Right forelimb (tissue), 1 donor: ENCODE measurements at places on chromosomes 12 and 14.

- no peak for DNase-seq
Measured at GRCh38 chr12:82866227-82866775, 179.6 kb downstream of the TMTC2 start.

DNA sequence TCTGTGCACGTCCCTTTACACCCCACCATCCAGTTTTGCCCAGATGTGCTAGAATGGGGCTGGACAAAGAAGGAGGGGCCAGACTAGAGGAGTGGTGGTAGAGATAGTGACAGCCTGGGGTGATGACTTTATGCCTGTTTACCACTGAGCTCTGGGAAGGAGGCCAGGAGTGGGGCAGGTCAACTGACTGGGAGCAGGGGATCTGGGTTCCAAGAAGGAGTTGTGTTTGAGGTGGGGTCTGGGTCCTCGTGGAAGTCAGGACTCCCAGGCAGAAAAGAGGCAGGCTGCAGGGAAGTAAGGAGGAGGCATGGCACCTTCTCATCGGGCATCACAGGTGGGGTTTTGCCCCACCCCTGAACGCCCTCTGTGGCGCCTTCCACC, 315 bp downstream of the LTB4R2 start:
- no peak for DNase-seq

DNA sequence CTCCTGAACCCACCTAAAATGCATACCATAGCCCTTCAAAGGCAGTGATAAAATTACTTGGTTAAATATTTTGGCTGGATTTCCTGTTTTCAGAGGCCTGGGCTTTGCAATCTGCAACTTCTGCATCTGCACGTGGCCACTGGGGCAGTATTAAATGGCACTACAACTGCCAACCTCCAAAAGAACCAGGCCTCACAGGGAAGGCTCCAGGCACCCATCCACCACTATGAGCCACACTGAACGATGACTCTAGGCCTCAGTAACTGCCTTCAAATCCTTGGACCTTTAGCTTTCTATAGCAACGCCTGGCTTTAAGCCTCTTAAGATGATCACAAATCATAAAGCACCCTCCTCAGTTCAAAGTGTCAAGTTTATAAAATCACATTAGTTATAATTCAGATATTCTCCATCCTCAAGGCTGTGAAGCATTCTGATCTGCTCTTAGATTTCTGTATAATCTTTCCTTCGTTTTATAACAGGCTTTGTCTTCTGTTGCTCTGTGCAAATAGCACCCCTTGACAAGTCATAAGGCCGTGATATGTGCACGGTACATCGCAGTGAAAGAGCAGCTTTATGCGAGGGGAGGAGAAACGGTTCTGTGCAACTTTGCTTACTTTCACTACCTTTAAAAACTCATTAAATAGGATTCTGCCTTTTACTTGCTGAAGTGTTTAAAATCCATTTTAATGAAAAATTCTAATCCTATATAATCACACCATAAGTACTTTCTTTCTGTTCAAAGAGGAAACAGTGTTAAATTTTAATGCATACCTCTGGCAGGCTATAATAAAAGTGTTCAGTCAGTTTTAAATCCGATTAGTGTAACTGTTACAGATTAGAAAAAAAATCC, 196.4 kb upstream of the G2E3 start:
- no peak for DNase-seq

GRCh38 chr12:112005419-112006395, 7.3 kb downstream of the TMEM116 start:
- no peak for DNase-seq

DNA sequence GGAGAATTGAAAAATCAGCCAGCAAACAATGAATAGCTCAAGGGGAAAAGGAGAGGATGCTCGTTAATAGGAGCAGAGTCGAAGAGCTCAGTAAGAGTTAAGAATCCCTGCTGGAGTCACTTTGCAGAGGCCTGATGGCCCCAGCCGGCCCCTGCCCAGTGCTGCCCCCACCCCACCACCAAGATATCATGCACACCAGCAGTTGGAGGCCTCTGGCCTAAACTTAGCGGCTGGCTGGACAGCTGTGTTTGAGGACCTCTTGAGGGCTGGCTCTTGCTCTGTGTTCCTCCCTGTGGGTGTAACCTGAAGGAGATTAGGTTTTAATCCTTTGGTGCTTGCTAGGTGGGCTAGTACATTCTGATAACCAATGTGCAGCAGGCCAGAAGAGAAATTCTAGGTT, 142.0 kb downstream of the PLXNC1 start:
- DNase-seq, result no peak

DNA sequence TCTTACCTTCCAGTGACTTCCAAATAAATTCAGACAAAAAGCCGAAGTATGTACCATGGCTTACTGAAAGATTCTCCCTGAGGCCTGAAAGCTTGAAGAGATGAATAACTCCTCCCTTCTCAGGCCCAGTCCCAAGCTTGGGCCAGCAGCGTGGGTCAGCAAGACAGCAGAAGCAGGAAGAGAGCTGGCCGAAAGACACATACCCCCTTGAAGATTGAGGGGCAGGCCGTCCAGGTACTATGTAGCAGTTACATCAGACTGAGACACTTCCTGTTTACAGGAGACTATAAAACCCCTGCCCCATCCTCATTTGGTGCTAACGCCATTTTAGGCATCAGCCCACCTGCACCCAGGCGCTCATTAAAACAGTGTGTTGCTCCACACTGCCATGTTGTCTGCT, 15.0 kb downstream of the NDUFA12 start:
- no peak for DNase-seq

GRCh38 chr12:19884021-19884492, 444.8 kb downstream of the AEBP2 start:
- DNase-seq, result no peak

DNA sequence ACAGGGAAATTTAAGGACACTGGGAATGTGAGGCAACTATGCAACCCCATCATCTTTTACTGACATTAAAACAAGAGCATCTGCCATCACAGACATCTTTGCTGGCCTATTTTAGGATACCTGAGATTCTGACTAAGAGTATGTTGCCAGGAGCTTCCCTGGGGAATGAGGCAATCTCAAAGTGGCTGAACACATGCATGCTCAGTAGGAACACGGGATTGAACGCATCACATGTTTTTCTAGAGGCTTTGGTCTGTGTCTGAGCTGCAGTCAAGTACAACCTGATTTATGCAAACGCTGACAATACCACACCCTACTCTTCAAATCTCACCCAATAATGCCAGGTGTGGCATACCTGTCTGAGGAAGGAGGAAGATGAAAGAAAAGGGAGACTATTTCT, 416.5 kb downstream of the NELL2 start:
- no peak for DNase-seq

DNA sequence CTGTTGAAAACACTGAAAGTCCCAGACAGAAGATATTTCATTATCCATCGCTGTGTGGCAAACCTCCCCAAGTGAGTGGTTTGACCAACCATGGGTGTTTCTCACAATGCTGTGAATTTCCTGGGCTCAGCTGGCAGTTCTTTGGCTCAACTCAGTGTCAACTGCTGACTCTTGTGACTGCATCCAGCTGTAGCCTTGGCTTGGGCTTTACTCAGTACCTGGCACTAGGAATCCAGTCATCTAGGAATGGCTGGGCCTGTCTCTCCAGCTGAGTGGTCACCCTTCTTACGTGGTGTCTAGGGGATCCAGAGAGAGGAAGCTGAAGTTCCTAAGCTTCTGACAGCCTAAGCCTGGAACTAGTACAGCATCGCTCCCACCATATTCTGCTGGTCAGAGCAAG, 80.7 kb upstream of the PSMC1 start:
- no peak for DNase-seq

DNA sequence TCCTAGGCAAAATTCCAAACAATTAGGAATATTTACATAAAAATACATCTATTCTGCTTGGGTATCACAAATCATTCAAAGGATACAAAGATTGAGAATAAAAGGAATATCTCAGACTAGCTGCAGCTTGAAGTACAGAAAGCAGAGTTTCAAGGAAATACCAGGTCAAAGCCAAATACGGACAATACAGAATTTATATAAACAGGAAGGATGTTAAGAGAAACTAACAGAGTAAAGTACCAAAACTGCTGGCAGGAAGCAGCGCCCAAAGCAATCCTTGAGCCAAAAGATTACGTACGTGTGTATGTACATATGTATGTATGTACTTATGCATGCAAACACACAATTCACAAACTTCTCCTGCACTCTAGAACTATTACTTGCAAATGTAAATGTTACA, 86.6 kb downstream of the PPP1R12A start:
- no peak for DNase-seq

GRCh38 chr12:31496257-31496656, 94.7 kb downstream of the DENND5B start:
- DNase-seq, result no peak

DNA sequence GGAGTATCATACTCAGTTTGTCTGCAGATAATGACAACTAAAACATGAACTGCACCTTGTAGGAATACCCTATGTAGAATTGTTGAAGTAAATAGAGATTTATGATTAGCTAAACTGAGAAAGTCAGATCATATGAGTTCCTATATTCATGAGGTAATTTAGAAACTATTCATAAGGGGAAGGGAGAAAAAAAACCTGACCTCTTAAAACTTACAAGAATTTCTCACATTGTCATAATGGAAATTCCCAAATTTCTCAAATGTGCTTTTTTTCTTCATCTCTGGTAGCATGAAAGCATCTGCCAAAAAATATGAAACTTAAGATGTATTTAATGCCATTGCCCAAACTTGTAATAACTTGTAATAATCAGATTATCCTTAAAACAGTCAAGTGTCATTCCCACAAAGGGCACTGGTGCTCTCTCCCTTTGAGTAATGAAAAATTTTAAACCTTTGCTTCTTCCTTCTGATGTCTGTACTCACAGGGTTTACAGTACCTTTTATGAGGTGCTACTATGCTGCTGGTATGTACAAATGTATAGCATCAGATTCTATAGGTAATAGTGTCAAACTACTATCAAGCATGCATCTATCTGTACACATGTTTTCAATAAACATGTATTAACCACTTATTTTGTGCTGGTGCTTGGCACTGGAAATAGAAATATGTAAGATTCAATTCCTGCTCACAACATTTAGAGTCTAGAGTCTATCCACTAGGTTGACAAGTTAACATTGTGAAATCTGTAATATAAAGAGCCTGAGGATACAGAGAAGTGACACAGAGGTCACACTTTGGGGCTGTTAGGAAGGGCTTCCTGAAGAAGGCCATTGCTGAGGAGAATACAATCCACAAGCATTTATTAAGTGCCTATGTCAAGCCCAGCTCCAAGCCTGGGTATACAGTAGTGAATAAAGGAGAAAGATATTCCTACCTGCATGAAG, 17.4 kb upstream of the DRAM1 start:
- no peak for DNase-seq

GRCh38 chr14:97052001-97052400, 254.8 kb downstream of the VRK1 start:
- no peak for DNase-seq

DNA sequence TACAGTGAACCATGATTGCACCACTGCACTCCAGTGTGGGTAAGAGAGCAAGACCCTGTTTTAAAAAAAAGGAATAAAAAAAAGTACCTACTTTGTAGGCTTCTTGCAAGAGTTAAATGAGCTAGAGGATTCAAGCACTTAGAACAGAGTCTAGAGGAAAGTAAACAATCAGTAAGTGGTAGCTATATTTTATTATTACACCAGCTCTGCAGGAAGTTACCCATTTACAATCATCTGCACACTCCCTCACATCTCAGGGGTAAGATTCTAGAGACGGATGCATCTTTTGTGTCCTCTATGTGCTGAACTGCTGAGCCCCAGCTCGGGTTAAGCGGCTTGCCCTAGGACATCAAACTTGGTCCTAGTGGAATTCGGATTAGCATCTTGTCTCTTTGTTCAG, 67.3 kb downstream of the KCNK10 start:
- no peak for DNase-seq

GRCh38 chr12:131752451-131752850, 41.6 kb downstream of the SFSWAP start:
- no peak for DNase-seq

DNA sequence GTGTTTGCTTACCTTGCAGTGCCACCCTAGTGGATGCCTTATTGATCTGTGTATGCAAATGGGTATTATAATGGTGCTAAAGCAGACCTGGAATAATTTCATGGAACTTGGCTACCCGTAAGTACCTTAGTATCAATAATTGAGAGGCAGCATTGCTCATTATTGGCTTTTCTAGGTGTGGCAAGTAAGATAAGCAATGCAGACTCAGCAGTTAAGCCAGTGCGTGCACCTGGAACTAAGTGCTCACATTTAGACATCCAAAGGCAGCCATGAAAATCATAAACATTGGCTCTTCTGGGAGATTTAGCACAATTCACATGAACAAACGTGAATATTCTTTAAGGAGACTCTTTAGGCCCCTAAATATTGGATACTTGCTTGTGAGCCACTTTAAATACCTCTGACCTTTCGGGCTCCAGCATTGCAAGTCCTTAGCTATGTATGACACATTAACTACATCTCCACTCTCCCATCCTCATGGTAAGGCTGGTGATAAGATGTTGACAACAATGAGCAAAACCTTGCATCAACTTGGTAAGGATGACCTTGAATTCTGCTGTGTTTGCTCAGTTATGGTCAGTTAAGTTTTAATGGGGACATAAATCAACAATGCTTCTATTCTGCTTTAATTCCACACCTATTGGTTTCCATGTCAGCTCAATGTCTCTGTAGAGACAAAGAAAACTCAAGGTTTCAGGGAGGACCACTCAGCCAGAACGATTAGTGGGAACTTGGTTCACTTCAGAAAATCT, 112.0 kb downstream of the SLC5A8 start:
- no peak for DNase-seq

GRCh38 chr14:100219126-100219785, 19.7 kb upstream of the YY1 start:
- DNase-seq, result no peak

DNA sequence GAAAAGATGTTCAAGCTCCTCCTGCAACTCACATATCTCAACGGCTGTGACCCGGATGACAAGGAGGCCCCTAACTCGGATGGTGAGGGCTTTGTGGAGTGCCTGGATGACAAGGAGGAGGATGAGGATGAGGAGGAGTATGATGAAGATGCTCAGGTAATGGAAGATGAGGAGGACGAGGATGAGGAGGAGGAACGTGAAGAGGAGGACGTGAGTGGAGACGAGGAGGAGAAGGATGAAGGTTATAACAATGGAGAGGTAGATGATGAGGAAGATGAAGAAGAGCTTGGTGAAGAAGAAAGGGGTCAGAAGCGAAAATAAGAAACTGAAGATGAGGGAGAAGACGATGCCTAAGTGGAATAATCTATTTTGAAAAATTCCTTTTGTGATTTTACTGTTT, 702 bp downstream of the ANP32D start:
- DNase-seq, result no peak

DNA sequence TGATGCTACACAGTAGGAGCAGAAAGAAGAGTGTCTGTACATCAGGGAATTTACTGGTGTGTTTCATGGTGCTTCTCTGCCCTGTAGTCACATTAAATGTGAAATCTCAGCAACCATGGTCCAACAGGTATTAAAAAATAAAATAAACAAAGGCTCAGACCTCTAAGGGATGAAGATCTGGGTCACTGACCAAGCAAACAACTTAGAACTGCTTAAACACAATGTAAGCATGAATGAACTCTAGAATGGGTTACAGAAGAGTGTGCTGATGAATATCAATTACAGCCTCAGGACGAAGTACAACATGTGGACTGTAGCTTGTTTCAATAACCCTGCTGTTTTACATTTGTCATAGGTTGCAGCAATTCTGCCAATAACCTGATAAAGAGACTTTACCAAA, 47.4 kb downstream of the SLC35F4 start:
- DNase-seq, result no peak
